ENCODE measurements at places on chromosomes 7 and 10. TPM values are rescaled to one million over a fixed set of nuclear protein-coding genes. Genes with fewer than 3 reads are reported as not detected.

ASZ1 gene
- not detected for total RNA-seq

PILRA gene
- total RNA-seq: 3.6 TPM

FANK1 gene
- total RNA-seq: 0.37 TPM

UPK3B gene
- total RNA-seq: 0.32 TPM

SNX10 gene
- 2.2 TPM for total RNA-seq

HTRA1 gene
- 37.8 TPM for total RNA-seq

GRCh38 chr7:155746188-155746587 lies 66.1 kb downstream of the SHH start:
- no peak overlapping the region for H3K4me3 ChIP-seq
- H3K36me3 ChIP-seq: no peaks in the 10 kb centered on the region
- peaks cover 20% of the 10 kb centered on the region for H3K4me1 ChIP-seq
- no peak overlapping the region for H3K27ac ChIP-seq

DNA sequence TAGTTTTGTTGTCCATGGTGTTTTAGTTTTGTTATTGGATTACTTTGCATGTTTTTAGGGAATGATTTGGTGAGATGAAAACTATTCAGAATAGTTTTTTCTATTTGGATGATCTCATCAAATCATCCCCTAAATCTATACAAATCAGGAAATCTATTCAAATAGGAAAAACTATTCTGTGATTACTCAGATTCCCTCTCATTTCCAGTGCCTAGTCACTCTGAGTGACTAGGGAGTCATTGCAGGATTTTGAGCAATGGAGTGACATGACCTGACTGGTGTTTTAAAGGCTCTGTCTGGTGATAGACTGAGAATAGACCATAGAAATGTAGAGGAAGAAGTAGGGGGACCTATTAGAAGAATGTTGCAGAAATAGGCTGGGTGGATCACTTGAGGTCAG lies 72.4 kb downstream of the TPST1 start:
- no peaks in the 10 kb centered on the region for H3K36me3 ChIP-seq
- DNase-seq: no peak
- H3K4me3 ChIP-seq: no peak overlapping the region
- no peaks in the 10 kb centered on the region for H3K27me3 ChIP-seq

GRCh38 chr7:23590529-23590928 lies 6.7 kb upstream of the CCDC126 start:
- H3K4me1 ChIP-seq: no peaks in the 10 kb centered on the region
- H3K4me3 ChIP-seq: no peak overlapping the region
- H3K36me3 ChIP-seq: no peaks in the 10 kb centered on the region
- no peak for DNase-seq
- no peak overlapping the region for H3K27ac ChIP-seq

DNA sequence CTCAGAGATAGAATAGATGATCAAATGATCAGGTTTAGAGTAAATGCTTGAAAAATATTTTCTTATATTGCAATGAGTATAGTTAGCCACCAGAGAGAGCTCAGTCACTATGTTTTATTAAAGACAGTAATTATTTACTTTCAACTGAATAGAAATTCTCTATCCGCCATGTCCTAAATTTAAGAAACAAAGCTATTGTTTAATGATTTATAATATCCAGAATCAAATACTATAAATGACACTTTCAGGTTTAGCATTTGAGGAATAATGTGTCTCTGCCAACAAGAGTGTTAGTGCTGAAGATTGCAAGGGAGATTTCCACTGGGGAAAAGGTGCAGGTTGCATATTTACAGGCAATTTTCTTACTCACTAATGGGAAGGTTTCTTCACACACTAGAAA lies 184.7 kb downstream of the DGKB start:
- H3K4me1 ChIP-seq: no peaks in the 10 kb centered on the region
- no peaks in the 10 kb centered on the region for H3K27me3 ChIP-seq
- H3K36me3 ChIP-seq: no peaks in the 10 kb centered on the region
- H3K27ac ChIP-seq: no peak overlapping the region

- no peaks in the 10 kb centered on the region for H3K27me3 ChIP-seq
- no peaks in the 10 kb centered on the region for H3K4me1 ChIP-seq
- no peaks in the 10 kb centered on the region for H3K36me3 ChIP-seq
- DNase-seq: no peak
- H3K27ac ChIP-seq: no peak overlapping the region
- no peak overlapping the region for H3K4me3 ChIP-seq
These were observed 253.9 kb downstream of the PPP1R3A start for GRCh38 chr7:113664867-113665266.

DNA sequence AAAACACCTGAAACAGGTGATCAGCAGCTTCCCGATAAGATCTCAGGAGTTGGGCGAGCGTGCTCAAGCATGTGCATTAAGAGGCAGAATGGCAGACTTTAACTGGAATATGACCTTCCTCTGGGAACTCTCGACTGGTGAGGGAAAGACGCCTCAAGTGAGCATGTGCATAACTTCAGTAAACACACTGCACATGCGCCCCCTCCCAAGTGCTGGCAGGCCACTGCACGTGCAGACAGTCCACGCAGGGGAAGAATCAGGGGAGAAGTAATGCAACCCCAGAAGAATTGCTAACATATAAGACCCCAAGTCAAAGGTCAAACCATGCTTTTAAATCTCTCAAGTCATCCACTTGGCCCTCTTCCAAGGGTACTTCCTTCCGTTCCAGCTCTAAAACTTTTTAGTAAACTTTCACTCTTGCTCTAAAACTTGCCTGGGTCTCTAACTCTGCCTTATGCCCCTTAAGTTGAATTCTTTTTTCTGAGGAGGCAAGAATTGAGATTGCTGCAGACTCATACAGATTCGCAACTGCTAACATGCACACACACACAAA lies 541.0 kb downstream of the TNS3 start:
- peaks cover 33% of the 10 kb centered on the region for H3K4me1 ChIP-seq
- peak overlapping the region; percentile 54 for H3K27ac ChIP-seq
- no peaks in the 10 kb centered on the region for H3K36me3 ChIP-seq
- no peaks in the 10 kb centered on the region for H3K27me3 ChIP-seq
- DNase-seq: no peak
- no peak overlapping the region for H3K4me3 ChIP-seq

DNA sequence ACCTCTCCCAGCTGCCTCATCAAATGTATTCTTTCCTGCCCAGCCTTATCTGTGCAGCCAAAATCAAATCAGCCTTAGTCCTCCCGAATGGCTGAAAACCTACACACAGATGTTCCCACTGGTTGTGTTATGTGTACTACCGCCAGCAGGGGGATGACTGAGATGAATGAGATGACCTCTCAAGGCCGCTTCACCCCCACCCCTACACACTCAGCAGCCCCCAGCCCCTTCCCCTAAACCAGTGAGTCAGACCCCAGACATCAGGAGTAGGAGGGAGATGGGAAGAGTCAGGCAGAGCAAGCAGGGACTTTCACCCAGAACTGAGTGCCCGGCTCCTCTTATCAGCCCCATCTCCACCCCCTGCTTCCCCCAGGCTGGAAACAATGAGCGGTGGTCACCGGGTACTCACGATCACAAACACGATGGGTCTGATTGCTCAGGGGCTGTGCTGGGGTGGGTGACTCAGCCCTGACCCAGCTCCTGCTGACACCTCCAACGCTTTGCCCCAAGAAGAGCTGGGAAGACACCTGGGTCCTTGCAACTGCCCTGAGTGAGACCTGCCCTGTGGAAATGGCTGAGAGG lies 6.5 kb upstream of the C10orf105 start:
- no peaks in the 10 kb centered on the region for H3K36me3 ChIP-seq
- peaks cover 22% of the 10 kb centered on the region for H3K4me1 ChIP-seq
- no peak for DNase-seq
- no peak overlapping the region for H3K4me3 ChIP-seq

- H3K27me3 ChIP-seq: no peaks in the 10 kb centered on the region
- H3K36me3 ChIP-seq: peaks cover 13% of the 10 kb centered on the region
- DNase-seq: no peak
- H3K27ac ChIP-seq: peak overlapping the region; percentile 75
- peaks cover 65% of the 10 kb centered on the region for H3K4me1 ChIP-seq
- peak overlapping the region; percentile 19 for H3K4me3 ChIP-seq
These were observed 95.5 kb upstream of the KCNIP2 start for GRCh38 chr10:101939008-101939648.
